ENCODE measurements at places on chromosomes 5 and 9.

GRCh38 chr5:9265441-9266287, 280.2 kb downstream of the SEMA5A start:
- no peak for DNase-seq

DNA sequence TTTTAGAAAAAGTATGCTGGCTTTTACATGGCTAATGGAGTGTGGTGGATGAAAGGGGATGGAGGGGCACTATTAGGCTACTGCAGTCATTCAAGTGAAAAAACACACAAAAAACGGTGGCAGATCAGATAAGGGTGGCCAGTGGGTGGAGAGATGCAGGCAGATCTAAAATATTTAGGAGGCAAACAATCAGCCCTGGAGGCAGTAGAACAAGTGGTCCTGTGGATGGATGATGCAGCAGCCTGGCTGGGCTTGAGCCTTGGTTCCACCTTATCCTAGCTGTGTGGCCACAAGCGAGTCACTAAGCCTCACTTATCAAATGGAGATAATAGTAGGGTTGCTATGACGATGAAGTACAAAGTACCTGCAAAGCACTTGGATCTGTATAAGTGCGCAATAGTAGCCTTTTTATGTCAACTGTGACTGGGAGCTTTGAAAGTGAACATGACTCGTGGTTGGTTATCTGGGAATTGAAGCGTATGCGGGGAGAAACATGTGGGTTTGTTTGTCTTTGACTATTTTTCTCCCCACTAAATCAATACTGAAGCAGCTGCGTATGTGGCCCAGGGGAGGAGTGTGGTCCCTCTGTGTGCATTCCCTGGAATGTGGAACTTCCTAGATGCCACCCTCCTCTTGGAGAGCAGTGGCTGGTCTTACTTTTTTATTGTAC, 20.2 kb downstream of the NSG2 start:
- no peak for DNase-seq

DNA sequence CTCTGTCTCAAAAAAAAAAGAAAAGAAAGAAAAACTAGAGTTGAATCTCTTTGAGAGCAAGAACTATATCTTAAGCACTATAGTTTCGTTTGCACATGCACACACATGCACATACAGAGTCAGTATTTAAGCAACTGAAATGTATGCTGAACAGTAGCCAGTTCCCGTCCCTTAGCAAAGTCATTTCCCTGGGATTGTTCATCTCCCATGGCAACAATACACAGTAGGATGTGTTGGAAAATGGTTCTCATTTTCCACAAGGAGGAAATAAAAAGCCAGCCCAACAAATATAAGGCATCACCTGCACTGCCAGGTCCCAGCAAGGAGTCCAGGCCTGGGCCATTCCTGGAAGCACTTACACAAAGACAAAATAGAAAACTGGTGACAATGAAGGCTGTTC, 4.2 kb upstream of the ZNF346 start:
- no peak for DNase-seq

DNA sequence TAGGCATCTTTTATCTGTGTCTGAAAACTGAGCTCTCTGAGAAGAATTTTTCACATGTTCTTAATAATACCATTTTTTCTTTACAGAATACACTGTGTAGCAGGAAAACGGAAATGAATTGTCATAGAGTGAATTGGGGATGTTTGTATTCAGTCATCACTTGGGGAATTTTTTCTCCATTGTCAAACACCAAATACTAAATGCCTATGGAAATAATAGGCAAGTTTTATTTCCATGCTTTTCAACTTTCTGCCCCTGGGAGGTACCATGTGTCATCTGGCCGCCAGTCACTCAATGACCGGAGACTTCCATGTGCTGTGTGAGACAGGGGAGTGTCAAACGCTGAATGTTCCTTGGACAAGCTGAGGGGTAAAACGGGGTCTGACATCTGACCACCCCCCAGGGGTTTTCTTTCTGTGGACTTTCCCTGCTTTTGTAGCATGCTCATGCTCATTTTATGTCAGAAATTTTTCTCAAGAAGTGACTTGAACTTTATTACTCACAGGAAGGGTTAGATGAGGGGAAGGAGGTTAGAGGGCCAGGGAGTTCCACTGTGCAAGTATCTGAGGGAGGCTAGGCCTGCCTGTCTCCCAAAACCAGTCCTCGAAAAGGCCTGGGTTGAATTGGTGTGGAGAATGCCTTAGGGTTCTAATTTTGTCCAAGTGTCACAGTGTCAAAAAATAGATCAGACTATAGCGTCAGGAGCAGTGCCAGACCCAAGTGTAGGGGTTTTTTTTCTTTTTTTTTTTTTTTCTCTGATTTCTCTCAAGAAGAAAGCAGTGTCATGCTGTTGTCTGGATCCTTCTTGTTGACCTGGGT, 438.6 kb downstream of the AGTPBP1 start:
- no peak for DNase-seq

DNA sequence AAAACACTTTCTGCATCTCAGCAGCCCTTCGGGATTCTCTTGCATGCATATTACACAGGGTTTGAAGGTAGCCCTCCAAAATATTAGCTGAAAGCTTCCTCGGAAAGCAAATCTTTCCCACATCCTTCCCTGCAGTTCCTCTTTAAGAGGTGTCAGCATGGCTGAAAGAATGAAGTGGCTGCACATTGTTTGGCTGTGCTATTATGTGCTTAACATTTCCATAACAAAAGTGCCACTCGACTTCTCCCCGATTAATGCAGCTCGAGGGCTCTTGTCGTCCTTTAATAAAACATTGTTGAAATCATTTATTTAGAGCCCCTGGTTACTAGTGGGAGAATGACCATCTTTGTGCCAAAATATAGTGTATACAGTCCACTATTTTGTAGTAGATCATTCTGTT, 6.5 kb downstream of the GAS1 start:
- no peak for DNase-seq

DNA sequence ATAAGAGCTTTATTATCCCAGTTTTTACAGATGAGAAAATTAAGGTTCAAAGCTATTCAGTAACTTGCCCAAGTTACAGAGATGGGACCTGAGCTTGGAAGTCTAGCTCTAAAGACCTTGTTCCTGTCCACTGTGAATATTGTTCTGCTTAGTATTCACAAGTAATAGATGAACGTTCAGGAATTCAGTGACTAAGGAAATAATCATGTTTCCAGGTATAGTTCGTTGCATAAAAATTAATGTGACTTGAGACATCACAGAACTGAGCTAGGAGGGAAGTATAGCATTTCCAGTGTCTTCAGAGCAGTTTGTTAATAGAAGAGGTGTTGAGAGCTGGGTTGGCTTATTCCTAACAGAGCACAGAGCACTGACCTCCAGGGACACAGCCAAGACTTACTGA, 136.1 kb downstream of the FGF1 start:
- no peak for DNase-seq

DNA sequence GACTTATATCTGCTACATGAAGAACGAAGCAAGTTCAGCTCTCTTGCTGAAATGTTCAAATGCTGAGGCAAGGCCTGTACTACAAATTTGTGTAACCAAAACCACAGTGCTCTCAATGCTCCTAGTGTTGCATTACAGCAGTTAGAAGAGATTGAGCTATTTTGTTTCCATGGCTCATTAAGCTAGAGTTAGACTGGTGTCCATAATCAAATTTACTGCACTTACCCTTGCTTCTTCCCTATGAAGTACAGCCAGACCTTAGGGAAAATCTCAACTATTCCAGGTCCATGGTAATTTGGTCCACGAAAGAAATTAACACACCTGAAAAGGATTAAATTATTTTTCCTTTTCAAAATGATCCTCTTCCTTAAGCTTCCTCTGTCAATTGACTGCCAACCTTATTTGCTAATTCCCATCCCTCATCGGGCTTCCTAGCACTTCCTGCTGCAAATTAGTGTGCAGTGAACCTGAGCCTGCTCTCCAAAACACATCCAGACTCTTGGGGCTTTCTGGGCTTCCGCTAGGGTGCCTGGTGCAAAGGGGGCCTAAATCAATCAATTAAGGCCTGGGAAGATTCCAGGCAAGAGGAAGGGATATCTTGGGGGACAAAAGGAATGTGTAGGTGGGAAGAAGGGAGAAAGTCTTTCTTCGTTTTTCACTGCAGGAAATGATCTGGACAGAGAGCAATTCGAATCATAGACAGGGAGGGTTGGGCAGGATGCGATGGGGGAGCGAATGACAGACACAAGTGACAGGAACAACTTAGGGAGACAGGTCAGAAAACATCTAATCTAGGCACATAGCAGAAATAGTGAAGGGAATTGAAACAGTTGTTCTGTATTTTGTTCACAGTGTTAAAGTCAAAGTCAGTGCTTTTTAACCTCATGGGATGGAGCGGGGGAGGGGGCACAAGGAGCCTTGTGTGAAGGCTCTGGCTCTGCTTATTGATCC, 542.4 kb downstream of the RAB3C start:
- DNase-seq: no peak
